Activated T-helper 1 cell treated with anti-CD3 and anti-CD28 coated beads, Interleukin-2, amount 50 U/mL, for 16 hours (primary cell): ENCODE measurements at places on chromosomes 4 and X.

- DNase-seq: no peak
Measured at GRCh38 chr4:112253382-112254000, 21.9 kb downstream of the AP1AR start.

DNA sequence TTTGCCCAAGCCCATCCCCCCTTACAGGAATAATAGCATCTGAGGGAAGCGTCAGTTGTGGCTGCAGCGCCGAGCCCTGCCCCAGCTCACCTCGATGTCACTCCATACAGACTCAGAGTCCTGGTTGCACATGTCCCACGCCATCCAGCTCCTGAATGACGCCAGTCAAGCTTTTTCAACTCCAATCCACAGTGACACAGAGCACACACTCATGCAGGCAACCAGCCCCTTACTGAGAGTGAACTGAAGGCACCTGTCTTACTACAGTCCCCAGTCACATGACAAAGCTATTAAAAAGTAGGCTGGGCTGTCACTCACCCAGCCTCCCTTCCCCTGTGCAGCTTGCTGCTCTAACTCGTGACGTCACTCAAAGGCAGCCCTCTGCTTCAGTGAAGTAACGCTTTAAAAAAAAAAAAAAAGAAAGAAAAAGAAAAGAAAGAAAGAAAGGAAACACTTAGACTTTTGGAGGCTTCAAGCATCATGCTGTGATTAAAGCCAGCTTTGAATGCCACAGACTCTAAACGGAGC lies at the start of gene PPARGC1A:
Gene PPARGC1A (minus strand): TSS at position 234 of the 528 bp plus-strand sequence. CDS start 90 bp downstream, at position 144.
- DNase-seq: no peak

- DNase-seq: no peak
Measured at GRCh38 chr4:119125931-119126330, 9.7 kb upstream of the MYOZ2 start.

- DNase-seq: no peak
Measured at GRCh38 chr4:4696530-4696929, 154.7 kb upstream of the STX18 start.

GRCh38 chr4:74623041-74623440 lies 171.3 kb downstream of the BTC start:
- DNase-seq: no peak

DNA sequence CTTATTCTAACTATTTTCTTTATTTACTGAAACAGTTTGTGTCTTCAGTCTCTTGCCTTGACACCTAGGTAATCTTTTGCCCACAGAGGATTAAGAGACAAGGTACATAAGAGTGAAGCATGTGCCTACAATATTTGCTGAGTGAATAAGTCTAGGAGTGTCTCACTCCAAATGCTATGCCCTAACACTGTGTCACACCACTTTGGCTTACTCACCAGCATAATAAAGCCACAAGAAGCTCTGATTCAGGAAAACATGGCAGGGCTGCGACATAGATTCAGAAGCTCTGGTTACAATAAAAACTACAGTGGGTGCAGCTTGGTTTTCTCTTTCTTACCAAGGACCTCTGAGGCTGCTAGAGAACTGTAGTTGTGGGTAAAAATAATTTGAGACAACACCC lies 127.1 kb downstream of the RBM46 start:
- no peak for DNase-seq

- DNase-seq: no peak
Measured at GRCh38 chr4:182427554-182427953, 184.4 kb downstream of the TENM3 start.

GRCh38 chrX:47218920-47219815 lies 687 bp downstream of the CDK16 start:
- DNase-seq: peak; percentile 23

DNA sequence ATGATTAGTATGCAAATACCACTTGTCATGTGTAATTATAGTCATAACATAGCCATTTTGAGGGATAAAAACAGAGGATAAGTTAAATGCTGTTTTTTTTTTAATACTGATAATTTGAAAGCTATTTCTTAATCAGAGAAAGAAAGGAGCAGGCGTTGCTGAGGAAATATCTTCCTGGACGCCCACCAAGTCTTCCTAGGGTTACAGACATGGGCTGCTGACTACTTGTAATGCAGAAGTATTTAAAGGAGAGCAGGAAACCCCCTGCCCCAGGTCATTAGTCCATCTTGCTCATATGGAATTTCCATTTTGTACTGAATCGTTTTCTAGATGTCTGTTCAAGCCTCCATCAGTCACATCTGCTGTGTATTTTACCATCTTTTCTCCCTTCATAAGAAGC lies 176.2 kb downstream of the ADGRL3 start:
- DNase-seq: no peak

DNA sequence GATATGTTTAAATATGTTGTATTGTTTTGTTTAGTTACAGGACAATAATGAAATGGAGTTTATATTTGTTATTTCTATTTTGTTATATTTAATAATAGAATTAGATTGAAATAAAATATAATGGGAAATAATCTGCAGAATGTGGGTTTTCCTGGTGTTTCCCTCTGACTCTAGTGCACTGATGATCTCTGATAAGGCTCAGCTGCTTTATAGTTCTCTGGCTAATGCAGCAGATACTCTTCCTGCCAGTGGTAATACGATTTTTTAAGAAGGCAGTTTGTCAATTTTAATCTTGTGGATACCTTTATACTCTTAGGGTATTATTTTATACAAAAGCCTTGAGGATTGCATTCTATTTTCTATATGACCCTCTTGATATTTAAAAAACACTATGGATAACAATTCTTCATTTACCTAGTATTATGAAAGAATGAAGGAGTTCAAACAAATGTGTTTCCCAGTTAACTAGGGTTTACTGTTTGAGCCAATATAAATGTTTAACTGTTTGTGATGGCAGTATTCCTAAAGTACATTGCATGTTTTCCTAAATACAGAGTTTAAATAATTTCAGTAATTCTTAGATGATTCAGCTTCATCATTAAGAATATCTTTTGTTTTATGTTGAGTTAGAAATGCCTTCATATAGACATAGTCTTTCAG lies 26.9 kb downstream of the NUDT6 start:
- no peak for DNase-seq

DNA sequence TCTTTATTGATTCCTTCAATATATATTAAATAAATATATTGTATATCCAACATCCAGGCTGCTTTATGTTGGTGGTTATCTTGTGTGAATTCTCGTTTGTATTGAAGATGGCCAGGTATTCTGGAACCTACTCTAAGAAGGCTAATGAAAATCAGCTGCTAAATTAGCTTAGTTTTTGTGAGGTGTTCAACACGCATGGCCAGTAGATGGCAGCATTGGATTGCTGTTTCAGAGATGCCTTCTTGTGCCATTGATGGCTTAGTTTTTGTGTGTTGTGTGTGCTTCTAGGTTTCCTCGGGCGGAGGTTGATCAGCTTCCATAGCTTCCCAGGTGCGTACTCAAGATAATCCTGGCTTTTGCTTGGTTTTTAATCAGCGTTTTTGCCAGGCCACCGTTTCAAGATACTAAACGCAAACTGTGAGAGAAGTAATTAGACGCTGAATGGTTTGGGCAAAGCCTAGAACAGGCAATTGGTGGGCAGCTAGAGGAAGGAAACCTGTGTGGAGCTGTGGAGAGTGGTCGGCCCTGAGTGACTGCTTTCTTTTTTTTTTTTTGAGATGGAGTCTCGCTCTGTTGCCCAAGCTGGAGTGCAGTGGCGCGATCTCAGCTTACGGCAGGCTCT lies 15.1 kb downstream of the NOCT start:
- DNase-seq: peak; percentile 44

- no peak for DNase-seq
Measured at GRCh38 chr4:7323872-7324650, 110.7 kb downstream of the PSAPL1 start.

DNA sequence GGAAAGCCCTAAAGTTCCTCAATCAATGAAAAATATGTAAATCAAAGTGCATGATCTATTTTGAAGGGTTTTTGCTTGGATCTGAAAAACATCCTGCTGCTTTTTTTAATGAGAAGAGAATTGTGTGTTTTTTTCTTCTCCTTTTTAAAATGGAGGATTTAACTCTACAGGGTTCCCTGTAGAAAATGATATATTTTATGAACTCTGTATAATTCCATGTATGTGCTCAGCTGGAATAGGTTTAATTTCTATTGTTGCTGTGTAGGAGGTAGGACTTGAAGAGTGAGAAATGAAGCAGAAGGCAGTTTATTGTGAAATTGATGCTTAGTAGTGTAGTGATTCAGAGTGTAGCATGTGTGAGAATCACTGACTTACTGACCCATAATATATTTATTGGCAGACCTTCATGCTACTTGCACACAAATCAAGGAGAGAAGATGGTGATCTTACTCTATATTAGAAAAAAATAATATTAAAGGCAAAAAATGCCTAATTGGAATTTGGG lies 286.8 kb upstream of the FSTL5 start:
- DNase-seq: no peak

- DNase-seq: no peak
Measured at GRCh38 chrX:16610121-16610621, 39.8 kb upstream of the S100G start.

DNA sequence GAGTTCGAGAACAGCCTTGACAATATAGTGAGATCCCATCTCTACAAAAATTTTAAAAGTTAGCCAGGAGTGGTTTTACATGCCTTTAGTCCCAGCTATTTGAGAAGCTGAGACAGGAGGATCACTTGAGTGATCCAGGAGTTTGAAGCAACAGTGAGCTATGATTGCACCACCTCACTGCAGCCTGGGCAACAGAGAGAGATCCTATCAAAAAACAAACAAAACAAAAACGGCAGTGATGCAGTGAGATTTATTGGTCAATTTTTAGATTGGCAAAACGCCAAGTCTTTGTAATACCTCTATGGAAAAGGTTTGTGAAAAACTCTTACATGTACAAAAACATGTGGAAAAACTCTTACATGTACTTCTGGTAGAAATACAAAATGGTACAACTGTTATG lies 91.3 kb downstream of the PTPN13 start:
- no peak for DNase-seq

DNA sequence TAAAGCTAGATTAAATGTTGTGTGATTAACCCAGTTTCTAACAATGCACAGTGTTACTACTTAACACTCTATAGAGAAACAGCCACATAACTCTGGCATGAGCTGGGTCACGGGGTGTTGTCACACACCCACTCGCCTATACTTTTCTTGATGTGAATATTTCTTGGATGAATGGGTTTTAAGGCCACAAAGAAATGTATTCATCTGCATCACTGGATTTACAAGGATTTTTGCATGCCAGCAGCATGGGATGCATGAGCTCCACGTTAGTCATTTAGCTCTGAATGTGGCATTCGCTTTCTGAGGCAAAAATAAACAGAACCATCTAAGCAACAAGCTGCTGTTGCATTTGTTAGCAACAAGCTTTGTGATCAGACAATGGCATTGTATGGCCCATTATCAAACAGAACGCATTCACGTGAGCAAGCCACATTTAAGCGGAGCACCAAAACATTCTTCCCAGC lies 89.7 kb downstream of the LRP2BP start:
- DNase-seq: no peak

DNA sequence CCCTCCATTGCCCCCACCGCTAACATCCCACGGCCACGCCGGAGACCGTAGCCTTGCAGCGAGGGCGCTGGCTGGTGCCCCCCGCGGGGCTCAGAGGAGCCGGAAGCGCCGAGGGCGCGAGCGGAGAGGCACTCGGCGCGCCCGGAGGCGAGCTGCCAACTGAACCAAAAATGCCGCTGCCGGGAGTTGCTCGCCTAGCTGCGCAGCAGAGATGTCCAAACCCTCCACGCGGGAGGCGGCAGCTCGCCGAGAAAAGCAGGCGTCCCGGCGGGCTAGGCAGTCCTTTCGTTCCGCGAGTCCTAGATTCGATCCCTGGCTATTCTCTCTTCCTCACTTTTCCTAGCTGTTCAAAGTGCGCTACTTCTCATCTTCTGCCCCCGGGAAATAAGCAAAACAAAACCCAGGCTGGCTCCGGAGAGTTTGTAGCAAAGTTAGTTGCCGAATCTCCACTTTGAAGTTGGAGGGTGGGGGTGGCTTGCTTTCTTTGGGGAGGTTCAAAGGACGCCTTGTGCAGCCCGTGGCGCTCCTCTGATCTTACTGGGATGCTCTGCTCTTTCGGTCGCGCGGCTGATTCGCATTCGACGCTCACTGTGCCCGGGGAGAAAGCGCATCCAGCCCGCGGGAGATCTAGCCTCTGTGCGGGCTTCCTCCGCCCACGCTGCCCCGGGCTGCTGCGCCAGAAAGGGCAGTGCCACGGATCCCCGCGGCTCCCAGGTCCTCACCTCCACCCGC lies 723 bp downstream of the NKX6-1 start:
- DNase-seq: no peak

DNA sequence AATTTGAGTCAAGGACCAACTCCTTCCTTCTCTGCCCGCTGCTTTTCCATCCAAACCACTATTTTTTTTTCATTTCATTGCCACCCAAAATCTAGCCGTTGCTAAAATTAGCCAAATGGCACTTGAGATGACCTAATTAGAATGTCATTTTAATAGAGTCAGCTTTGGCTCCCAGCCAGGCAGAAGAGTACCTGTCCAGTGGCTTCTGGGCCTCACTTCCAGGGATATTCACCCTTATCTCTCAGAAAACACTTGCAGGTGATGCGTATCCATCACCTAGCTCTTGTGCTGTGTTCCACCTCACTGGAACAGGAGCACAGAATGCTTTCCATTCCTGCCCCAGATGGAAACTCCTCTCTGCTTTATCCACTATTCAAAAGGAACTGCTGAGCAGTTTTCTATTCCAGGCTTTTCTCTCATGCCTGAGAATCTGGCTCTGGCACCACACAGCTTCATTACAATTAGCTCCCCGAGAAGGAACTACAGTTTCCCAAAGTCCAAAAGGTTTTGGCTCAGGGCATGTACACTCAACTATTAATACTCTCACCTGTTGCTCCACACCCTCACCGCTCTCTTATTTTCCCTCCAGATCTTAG lies 18.5 kb downstream of the MAGEA9B start:
- no peak for DNase-seq

GRCh38 chr4:22502895-22503814 lies 12.7 kb downstream of the ADGRA3 start:
- no peak for DNase-seq

GRCh38 chr4:74308215-74308614 lies at the start of gene EPGN:
Gene EPGN, plus strand, starts transcription at chr4:74308470. Its CDS starts 64 bp downstream, at chr4:74308534.
- DNase-seq: no peak

DNA sequence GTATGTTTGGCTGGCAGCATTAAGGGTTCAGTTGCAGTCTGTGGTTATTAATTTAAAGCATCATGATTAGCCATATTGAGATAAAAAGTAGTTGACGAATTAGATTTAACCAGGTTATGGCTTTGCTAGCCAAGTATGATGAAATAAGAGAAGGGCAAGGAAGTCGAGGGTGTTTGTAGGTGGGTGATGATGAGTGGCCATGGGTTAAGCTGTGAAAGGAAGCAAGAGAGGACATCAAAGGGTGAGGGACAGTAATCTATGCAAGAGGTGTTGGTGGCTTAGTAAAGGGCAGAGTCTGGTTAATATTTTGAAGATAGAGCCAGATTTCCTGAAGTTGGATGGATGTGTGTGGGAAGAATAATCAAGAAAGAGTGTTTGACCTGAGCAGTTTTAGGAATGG lies 44.5 kb downstream of the STIM2 start:
- no peak for DNase-seq

- DNase-seq: no peak
Measured at GRCh38 chr4:24778464-24779225, 16.7 kb upstream of the SOD3 start.
